ENCODE measurements at places on chromosomes 13 and 19.

GRCh38 chr19:35353635-35354034 is 4.6 kb upstream of the FFAR3 start:
- no peak for DNase-seq

- no peak for DNase-seq
Observed at GRCh38 chr19:31110336-31110735, 238.9 kb downstream of the TSHZ3 start.

DNA sequence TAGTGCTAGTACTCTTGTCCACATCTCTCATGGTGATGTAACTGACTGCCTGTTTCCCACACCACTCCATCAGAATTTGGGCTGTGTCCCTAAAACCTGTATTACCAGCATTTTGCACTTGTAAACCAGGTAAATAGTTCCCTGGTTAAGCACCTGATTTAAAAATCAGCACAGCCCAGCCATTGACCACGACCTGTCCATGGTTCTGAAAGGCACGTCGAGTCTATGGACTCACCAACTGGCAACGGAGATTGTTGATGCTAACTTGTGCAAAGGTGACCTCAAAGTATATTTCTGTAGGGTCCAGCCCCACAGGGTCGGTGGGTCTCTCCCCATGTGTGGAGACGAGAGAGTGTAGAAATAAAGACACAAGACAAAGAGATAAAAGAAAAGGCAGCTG is 46.7 kb upstream of the ZNF835 start:
- DNase-seq: no peak

- DNase-seq: no peak
Observed at GRCh38 chr13:87851410-87851809, 180.2 kb downstream of the SLITRK5 start.

DNA sequence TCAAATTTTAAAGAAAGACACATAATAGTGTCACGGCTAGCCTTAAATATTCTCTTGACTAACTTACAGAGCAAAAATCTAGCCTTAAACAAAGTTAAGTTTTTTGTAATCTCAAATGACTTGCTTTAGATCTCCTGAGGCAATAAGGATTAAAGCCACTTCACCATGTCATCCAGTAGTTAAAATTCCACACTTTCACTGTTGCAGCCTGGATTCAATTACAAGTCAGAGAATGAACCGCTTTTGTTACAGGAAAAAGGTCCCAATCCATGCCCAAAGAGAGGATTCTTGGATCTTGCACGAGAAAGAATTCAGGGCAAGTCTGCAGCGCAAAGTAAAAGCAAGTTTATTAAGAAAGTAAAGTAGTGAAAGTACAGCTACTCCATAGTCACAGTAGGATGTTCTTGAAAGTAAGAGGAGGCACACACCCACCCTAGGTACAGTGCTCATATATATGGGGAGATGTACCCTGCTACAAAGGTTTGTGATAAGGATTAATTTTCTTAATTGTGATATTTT is 34.6 kb upstream of the CD177 start:
- no peak for DNase-seq

DNA sequence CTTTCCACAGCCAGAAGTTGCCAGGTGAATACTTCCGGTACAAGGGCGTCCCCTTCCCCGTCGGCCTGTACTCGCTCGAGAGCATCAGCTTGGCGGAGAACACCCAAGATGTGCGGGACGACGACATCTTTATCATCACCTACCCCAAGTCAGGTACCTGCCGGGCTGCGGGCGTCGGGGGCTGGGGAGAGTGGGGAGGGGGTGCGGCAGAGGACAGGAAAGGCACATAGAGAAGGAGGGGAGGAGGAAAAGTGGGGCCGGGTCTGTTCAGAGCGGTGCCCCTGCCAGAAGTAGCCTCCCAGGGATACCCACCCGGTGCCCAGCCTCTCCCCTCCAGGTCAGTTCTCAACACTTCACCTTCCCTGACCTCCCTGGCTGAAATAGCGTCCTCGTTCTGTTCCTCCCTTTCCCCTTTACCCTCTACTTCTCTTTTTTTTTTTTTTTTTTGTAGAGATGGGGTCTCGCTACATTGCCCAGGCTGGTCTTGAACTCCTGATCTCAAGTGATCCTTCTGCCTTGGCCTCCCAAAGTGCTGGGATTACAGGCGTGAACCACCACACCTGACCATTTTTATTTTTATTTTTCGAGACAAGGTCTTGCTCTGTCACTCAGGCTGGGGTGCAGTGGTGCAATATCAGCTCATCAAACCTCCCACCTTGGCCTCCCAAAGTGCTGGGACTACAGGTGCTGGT is 24.1 kb downstream of the SULT2B1 start:
- peak; percentile 11 for DNase-seq

DNA sequence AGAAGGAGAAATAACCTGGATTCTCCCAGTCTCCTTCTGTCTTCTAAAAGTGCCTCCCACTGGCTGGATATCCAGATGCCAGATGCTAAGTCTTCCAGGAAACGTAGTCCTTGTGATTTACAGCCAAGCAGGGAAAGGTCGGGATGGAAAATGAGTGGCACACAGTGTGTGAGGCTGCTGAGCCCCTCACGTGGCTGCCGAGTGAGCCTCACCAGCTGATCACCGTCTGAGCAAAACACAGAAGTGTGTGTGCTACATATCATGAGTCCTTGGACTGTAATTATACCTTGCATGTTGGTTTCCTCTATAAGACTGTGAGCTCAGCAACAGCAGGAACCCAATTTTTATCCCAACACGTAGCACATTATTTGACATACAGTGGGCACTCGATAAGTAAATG is 15.1 kb downstream of the LHFPL6 start:
- peak; percentile 78 for DNase-seq

- no peak for DNase-seq
Observed at GRCh38 chr13:110873639-110874507, 41.0 kb downstream of the ANKRD10 start.

- DNase-seq: no peak
Observed at GRCh38 chr13:97003071-97003470, 8.8 kb upstream of the OXGR1 start.

DNA sequence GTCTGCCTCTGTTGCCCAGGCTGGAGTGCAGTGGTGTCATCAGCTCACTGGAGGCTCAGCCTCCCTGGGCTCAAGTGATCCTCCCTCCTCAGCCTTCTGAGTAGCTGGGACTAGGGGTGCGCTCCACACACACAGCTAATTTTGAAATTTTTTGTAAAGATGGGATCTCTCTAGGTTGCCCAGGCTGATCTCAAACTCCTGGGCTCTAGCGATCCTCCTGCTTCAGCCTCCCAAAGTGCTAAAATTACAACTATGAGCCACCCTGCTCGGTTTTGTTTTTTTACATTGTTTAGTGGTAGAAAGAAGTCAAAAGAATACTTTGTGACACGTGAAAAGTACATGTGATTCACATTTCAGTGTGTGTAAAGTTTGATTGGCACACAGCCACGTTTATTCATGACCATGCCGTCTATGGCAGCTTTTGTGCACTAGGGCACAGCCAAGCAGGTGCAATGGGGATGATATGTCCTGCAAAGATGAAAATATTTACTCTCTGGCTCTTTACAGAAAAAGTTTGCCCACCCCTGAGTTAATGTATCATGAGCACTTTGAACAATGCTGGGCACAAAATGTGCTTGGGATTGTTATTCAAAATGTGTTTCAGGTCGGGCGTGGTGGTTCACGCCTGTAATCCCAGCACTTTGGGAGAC is 16.2 kb upstream of the NFIC start:
- DNase-seq: peak; percentile 47

- no peak for DNase-seq
Observed at GRCh38 chr19:7099597-7099921, 30.1 kb downstream of the ZNF557 start.

DNA sequence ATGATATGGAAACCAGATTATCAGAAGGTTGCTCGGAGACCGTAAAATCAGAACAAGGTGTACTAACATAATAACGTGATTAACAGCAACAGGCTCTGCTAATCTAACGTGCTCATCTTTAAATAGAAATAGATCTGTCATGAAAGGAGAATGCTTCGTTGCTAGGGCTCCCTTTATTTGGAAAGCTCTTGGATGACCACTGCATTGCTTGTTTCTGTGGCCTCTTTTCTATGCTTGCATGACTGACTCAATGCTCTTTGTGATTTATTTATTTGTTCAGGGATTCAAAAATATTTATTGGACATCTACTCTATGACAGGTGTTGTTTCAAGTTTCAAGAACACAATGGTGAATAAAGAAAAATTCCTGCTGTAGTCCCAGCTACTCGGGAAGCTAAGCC is 22.3 kb upstream of the ZDHHC20 start:
- DNase-seq: no peak

GRCh38 chr13:88627071-88627470 is 955.9 kb downstream of the SLITRK5 start:
- DNase-seq: no peak

Measured in NCI-H69 (cell line).